ENCODE measurements at places on chromosomes 5 and 9.

DNA sequence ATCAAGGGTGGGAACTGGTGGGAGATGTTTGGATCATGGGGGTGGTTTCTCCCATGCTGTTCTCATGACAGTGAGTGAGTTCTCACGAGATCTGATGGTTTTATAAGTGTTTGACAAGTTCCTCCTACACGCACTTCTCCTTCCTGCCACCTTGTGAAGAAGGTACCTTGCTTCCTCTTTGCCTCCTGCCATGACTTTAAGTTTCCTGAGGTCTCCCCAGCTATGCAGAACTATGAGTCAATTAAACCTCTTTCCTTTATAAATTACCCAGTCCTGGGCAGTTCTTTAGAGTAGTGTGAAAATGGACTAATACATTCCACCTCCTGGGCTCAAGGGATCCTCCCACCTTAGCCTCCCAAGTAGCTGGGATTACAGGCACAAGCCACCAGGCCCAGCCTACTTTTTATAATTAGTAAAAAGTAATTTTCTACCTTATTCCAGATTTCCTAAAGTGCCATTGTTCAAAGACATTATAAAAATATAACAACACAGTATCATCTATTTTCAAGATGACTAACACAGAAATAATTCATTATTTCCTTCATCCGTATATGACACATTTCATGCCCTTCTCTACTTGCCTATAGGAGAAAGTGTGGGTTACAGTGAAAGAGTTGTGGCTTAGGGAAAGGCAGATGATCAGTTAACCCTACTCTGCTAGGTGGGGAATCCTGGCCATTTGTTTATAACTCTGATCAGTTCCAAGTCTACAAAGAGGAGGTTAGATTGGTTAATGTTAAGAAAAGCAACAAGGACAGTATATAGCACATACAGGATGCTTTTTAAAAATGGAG lies 99.9 kb downstream of the TTC39B start:
- DNase-seq = no peak

- DNase-seq = no peak
Measured at GRCh38 chr9:32991897-32992594, 9.4 kb downstream of the APTX start.

- DNase-seq = no peak
Measured at GRCh38 chr5:93782978-93783377, 41.6 kb upstream of the POU5F2 start.

GRCh38 chr5:15791859-15792258 lies 291.9 kb downstream of the FBXL7 start:
- no peak for DNase-seq

DNA sequence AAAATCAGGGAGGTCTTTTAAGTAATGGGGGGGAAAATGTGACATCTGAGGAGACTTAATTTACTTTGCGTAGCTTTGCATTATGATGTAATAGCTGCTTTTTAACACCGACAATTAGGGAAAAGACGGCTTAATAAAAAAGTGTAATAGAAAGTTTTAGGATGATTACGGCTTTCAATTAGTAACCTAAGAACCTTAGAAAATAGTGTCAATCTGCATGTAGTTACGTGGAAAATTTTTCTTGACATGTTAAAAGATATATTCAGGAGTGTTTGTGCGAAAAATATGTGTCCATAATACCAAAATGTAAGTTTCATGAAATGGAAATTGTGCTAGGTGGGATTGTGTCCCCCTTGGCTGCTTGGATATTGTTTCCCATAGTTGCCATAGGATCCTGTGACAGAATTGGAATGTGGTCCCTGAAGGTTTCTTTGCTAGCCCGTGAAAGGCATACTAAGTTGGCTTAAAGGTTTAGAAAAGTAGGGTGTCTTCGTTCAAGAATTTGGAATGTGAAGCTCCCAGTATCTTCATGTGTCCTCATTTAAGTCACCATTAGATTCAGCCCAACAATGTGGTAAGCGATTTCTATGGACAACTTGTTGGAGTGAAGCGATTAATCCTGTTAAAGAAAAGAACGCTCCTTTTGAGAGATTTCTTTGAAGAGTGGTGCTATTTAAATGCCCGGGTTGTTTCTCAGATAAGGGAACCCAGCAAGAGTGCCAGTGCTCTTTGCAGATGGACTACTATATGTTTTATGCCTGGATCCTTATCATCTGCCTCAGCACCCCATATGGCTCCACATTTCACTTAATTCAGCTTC lies 2.0 kb downstream of the RGMB start:
- no peak for DNase-seq

DNA sequence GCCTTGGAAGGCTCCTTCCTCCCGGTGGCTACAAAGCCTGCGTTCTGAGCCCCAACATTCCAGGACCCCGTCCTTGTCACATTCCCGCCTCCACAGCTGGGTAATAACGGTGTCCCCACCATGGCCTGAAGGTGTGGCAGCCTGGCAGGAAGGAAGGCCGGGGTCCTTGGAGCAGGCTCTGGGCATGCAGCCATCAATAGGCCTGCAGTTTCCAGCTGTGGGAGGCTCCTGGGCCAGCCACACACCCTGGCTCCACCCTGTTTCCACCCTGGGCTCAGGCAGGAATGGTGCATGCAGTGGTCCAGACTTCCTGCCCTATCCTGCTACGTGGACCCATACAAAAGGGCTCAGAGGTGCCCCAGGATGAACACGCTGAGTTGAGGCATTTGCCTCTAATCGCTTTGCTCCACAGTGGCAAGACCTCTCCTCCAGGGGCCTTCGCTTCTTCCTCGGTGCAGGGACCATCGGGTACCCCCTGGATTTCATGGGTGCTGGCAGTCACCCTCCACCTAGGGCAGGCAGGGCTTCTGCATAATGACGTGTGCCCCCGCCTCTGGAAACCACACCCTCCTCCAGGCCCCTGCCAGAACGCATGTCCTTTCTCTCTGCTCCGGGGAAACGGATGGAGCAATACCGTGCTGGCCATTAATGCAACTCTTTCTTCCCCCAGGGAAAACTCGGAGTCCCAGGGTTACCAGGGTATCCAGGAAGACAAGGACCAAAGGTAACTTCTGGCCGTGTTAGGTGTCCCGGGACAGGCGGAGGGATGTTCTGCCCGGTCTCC lies 95.1 kb upstream of the FCN2 start:
- DNase-seq = no peak

DNA sequence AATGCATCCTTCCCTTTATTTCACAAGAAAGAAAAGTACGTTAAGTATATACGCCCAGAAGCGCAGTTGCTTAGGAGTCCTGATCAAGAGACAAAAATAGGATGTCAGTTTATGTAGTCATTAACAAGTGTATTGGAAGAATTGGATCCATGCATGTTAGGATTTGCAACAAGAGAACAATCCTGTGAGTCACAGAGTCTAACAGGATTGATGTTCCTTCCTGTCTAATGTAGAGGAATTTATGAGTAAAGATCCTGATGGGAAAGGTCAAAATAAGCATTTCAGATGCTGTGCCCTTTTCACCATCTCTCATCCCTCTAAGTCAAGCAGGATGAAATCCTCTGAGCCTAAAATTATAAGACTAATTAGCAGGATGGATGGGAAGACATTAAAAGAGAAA lies 406.0 kb upstream of the GRIA1 start:
- no peak for DNase-seq

GRCh38 chr9:77908293-77908692 lies 123.3 kb downstream of the GNAQ start:
- no peak for DNase-seq

GRCh38 chr5:170534177-170534576 lies 30.4 kb downstream of the KCNIP1 start:
- DNase-seq = no peak

DNA sequence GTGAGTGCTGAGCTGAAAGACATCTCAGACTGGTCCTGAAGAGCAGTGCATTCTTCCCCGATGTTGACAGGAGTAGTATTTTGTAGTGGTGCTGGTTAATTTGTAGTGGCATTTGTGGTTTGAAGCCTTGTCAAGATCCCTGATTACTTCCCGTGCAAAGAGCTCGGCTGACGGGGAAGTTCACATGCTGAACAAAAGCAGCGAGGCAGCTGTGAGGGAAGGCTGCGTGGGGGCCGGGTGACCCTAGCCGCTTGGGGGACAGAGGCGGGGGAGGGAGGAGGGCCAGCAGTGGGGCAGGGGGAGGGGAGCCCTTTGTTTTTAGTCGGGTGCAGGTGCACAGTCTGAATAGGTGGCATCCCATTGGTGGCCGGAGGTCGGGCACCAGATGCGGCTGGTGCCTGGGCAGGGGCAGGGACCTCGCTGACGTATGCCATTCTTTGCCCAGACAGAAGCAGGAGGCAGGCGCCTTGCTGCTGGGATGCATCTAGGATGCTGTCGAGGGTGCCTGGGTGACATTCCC lies 64.7 kb downstream of the CRB2 start:
- no peak for DNase-seq

DNA sequence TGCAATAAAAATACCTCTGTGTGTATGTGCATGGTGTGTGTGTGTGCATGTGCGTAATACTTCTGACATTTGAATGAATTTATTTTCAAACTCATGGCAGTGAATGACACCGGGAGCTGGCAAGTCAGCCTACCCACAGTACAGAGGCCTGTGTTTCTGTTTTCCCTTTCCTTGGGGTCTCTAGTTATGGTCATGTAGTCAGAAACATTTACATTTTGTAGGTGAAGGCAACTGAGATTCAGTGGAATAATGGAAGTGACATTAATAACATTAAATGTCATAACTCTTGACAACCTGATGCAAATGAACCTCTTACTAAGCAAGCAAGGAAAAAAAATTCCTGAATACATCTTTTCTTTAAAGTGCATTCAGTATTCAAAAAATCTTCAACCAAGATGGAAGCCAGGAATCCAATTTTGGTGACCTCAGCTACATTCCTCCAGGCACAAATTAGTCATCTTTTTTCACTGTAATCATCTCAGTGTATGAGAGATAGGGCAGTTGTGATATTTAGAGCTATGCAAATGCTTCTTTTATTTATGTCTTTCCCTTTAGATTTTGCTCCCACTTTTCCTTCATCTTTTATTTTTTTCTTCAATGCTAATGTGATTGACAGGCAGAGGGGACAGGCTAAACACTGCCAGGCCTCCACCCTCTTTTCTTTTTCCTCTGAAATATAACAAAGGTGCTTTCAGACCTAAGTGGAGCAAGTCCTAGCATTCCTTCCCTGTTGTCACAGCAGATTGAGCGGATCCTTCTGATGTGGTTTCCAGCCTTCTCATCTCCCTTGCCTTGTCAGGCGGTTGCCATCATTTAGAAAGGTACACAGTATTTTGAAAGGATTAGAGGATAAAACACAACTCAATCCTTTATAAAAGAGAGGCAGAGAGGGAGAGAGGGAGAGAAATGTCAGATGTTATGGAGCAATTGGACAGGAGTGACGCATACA lies 569.8 kb upstream of the ADAMTS16 start:
- DNase-seq = no peak

- DNase-seq = no peak
Measured at GRCh38 chr5:4625206-4625896, 514.8 kb upstream of the ADAMTS16 start.

- DNase-seq = no peak
Measured at GRCh38 chr5:7850395-7851239, at the start of gene CFAP90. CFAP90 (minus strand) TSS chr5:7851133; CDS start chr5:7851021, 112 bp downstream.

GRCh38 chr5:58937031-58937681 lies 354.3 kb downstream of the RAB3C start:
- DNase-seq = no peak

DNA sequence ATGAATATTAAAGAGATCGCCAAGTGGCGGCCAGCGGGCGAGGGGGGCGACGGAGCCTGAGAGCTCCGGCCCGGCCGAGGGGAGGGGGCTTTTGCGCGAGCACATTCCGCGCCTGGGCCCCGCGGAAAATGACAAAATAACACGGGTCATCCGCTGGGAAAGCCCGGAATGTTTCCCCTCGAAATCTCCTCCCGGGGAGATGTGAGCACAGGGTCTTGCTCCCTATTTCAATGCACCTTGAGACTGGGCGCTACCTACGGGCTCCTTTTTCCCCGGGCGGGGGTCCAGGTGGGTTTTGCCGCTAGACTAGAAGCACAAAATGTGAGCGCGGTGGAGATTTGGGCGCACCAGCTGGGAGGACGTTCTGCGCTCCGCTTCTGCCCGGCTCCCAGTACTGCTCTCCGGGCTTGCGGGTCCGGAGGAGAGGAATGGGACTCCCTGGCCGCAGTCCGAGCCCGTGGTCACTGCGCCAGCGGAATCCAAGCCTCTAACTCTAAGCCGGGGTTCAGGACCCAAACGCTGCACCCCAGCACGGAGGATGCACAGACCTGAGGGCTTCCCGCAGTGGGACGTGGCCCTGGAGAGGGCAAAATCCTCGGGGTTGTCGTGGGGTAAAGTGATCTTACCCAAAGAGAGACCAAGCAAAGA lies 2.8 kb upstream of the PRDM12 start:
- no peak for DNase-seq

DNA sequence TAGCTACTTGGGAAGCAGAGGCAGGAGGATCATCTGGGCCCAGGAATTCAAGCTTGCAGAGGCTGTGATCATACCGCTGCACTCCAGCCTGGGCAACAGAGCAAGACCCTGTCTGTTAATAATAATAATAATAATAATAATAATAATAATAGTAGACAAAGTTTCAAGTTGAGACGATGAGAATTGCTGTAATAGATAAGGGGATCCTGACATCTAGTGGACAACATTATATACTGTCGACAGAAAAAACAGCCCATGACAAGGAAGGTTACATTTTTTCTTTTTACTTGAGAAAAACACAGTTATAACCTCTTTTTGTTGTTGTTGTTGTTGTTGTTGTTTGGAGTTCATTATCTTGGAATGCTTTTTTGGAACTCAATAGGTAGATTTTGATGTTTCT lies 35.3 kb downstream of the NDFIP1 start:
- no peak for DNase-seq

DNA sequence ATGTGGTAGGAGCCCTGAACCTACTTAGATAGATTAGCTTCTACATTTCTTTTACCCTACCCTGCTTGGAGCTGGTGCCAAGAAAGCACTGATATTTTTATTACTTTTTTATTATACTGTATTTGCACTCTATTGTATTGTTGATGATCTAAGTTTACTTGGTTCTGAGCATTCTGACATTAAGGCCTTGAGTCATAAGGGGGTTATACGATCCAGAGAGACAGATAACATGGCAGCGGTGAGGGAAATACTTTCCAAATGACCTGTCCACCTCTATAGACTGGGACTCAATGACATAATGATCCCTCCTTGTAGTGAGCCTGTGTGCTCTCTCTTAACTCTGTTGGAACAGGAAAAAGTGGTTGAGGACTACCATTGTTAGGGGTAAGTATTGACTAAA lies 176.3 kb downstream of the MAN2A1 start:
- no peak for DNase-seq

DNA sequence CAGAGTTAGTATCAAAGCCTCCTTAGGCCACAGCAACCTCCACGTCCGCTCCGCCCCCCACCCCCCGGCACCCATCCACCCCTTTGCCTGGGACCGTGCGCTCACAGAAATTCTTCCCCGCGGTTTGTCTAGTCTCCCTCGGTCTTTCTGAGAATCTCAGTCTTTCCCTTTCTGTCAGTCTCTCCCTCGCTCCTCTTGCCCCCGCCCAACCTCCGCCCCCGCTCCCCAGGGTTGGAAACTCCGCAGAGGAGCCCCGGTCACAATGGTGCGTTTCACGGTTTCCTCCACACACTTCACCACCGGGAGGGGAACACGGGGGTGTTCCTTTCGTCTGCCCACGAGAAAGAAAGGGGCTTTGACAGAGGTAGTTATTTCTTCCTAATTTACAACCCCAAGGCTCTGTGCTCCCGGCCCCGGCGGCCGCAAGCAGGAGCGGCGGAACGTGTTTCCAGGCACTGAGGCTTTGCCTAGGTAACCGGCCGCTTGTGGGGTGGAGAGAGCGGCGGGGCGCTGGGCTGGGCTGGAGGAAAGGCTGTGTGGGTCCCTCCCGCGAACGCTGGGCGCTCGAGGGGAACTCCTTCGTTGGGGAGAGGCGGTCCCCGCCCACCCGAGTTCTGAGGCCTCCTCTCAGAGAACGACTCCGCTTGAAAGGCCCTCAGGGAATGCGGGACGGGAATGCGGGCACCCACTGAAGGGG lies 2.1 kb downstream of the NR4A3 start:
- peak; percentile 72 for DNase-seq

- no peak for DNase-seq
Measured at GRCh38 chr9:3200331-3200774, 325.4 kb downstream of the RFX3 start.
